ENCODE measurements at places on chromosomes 5 and 9. TPM values are rescaled to one million over a fixed set of nuclear protein-coding genes. Genes with fewer than 3 reads are reported as not detected.

The PDGFRB gene
- total RNA-seq = 27.9 TPM

The SNCAIP gene
- total RNA-seq = not detected

- no peak for DNase-seq
Observed at GRCh38 chr5:117594166-117594565, 1019.5 kb upstream of the SEMA6A start.

DNA sequence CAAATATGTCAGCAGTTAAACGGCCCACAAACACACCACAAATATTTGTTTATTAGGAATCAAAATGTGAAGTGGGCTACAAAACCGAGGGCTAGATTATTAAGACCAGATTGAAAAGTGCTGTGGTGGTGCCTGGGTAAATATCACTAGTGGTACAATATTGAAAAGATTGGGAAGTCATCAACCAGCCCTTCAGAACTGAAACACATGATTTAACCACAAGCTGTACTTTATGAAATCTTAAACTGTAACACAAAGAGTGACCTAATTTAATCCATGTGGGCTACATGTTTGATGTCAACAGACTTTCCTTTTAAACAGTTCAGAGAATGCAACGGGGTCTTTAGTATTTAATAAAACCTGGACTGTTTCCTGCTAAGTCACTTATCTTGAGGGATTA lies 182.3 kb downstream of the SPATA31D1 start:
- DNase-seq = no peak

DNA sequence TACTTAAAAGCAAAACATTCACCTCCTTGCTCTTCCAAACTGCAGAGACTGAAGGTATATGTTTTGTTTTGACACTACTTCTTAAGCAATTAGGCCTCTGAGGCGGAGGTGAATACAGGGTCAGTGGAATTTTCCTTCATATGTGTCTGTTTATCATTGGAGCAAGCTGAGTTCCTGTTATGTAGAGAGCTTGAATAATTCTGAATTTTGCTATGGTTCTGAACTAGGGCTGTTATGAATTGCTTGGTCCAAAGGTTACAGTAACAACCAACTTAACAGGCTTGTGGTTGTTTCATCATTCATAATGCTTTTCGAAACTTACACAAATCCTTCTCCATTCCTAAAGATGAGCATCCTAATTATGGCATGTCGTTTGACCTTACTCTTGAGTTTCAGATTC lies 444.6 kb upstream of the MEF2C start:
- DNase-seq = no peak

DNA sequence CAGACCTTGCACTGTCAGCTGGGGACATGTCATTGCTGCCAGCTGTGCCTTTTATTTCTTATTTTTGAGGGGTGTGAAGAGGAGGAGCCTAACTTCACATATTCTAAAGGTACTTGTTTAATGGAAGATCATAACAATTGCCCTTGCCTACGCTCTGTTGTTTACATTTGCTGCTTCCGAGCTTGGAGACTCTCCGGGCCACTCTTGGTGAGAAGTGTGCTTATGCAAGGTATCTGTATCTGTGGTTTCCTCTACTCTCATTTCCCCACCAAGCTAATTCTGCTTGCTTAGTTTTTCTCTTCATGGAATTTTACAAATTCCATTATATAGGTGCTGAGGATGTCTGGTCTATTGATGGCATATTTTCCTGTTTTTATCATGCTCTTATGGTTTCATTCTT lies 105.3 kb downstream of the RASGRF2 start:
- DNase-seq = no peak

The SOHLH1 gene
- total RNA-seq = not detected

All from pancreas (tissue), 10 donors.